ENCODE measurements at places on chromosomes 6 and 20.

DNA sequence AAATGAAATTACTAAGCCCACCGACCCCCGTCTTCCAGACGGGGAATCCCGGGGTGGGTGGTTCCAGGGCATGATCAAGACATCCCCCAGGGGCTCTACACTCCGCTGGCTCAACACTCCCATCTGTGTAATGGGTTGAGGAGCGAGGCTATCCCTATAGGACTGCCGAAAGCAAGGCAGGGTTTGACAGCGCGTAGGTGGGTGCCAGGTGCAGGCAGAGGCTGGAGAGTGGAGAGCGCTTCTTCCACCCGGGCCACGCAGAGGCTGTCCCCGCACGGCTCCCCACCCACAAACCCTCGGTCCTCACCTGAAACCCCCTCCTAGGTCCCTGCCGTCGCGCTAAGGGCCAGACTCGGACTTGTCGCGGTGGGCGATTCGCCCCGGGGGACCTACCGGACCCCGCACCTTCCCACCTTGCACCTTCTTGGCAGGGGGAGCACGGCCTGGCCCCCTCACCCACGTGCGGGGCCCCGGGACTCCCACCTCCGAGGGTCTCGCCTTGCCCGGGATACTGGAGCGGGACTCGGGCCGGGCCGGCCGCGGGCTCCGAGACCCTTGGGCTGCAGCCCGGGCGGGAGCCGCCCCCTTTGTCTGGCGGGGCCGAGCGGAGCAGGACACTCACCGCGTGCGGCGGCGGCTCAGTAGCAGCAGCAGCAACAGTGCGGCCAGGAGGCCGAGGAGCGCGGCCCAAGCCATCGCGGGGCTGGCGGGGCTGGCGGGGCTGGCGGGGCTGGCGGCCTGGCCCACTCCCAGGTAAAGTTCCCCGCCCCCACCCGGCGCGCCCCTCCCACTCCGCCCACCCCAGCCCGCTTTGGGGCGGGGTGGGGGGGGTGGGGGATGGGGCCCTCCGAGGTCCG, at the start of gene PTGIS:
Gene PTGIS, minus strand, starts transcription at position 717 of the 857 bp plus-strand sequence. Its CDS starts 21 bp downstream, at position 696.
- no peak for DNase-seq

GRCh38 chr20:40741507-40742106, 52.6 kb upstream of the MAFB start:
- DNase-seq: no peak

GRCh38 chr6:36969240-36969691, 14.7 kb downstream of the PI16 start:
- no peak for DNase-seq

DNA sequence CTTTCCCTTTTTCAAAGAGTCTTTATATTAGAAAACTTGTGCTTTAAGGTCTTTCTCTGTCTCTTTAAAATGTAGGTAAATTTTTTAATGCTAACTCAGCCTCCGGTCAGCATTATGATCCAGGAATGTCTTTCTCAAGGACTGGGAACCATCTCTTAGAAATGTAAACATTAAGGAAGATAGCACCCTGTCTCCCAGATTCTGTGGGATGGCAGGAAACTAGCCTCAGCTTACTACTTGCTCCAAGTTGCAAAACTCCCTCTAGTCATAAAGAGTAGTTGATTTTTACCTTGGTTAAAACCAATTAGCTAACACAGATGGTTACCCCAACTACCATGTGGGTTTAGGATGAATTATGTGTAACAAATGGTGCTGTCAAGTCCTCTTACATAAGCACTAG, 4.7 kb upstream of the TAAR1 start:
- DNase-seq: no peak

GRCh38 chr6:106448000-106448426, 87.5 kb downstream of the CRYBG1 start:
- DNase-seq: no peak

DNA sequence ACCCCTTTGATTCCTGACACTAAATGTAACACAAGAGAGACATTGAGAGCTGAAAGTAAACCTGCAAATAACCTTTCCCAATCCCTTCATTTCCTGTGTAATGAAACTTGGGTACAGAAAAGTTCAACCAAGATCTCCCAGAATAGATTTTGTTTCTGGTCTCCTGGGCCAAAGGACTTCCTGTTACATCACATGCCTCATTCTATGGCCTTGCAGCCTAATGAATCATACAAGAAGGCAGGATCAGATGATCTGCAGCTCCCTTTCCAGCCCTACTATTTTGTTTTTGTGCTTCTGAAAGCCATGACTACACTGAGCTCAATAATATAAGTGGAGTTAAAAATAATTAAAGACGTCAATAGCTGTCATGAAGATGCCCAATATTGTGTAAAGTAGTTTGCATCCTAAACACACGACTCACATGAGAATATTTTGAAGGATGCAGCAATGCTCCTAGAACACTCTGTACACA, 73.4 kb upstream of the NOX3 start:
- no peak for DNase-seq

DNA sequence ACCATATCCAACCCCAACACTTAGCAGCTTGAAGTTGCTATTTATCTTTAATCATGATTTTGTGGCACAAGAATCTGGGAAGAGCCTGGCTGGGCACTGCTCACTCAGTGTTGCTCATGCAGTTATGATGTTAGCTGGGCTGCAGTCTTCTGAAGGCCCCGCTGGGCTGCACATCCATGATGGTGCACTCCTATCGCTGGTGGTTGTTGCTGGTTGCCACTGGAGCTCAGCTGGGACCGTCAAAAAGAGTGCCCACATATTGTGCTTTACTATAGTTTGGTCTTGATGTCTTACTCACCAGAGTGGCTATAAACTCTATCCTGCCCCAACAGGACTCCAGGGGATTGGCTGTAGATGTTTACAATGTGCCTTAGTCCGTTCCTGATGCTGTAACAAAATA, 137.8 kb downstream of the PCSK2 start:
- no peak for DNase-seq

DNA sequence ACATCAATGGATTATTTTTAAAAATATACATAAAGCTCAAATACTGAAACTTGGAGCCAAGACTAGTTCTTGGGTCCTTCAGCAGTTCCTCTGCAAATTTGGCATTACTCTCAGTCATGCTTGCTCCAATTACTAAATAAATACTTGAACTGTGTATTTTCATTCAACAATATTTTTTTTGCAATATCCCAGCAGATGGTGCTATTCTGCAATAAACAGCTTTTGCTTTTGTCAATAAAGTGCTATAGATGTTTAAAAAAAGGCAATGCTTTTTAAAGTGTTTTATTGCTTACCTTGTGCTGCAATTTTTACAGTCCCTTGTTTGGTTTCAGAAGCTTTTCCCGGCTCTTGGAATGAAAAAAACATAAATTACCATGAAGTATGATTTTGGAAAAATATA, 243.4 kb downstream of the TRDN start:
- DNase-seq: no peak

DNA sequence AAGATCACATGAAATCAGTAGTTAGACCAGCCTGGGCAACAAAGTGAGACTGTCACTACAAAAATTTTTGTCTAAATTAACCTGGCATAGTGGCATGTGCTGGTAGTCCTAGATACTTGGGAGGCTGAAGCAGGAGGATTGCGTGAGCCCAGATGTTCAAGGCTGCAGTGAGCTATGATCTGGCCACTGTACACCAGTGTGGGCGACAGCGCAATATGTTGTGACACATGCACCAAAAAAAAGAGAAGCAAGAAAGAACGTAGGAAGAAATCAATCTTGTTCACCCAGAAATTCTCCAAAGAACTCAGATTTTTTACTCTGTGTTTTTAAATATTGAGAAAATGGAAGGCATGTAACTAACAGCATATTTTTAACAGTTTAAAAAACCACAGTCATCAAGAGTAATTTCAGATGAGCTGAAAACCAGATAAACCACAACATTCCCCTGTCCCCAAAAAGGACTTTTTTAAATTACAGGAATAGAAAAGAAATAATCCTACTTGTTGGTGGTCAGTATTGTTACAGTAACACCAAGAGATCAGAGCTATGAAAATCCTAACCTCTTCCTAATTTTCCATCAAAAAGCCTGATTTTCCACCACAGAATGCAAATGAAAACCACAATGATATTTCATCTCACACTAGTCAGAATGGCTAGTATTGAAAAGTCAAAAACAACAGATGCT, 240.2 kb downstream of the KHDC1L start:
- no peak for DNase-seq

DNA sequence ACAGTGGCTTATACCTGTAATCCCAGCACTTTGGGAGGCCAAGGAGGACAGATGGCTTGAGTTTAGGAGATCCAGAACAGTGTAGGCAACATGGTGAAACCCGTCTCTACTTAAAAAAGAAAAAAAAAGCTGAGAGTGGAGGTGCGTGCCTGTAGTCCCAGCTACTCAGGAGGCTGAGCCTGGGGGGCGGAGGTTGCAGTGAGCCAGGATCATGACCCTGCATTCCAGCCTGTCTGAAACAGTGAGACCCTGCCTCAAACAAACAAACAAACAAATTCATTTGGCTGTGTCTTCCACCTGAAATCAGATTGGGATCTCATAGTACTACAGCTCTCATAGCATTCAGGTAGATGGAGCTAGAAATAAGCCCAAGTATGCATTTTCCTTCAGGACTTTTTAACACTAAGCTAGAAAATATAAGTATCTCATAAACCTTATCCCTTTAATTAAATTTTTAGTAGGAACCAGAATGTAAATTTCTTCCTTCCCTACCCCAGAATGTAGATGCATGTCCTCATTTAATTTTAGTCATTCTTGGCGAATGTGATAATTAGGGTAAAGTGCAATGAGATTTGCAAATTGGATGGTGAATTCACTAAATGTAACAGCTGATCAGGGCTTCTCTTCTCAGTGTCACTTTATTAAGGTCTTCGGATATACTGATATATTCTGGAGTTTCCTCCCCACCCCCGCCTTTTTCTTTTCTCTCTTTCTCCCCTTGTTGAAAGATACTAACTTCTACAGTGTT, 190.4 kb downstream of the CDKAL1 start:
- DNase-seq: no peak

- DNase-seq: no peak
Observed at GRCh38 chr6:112231594-112232060, 22.7 kb downstream of the LAMA4 start.

DNA sequence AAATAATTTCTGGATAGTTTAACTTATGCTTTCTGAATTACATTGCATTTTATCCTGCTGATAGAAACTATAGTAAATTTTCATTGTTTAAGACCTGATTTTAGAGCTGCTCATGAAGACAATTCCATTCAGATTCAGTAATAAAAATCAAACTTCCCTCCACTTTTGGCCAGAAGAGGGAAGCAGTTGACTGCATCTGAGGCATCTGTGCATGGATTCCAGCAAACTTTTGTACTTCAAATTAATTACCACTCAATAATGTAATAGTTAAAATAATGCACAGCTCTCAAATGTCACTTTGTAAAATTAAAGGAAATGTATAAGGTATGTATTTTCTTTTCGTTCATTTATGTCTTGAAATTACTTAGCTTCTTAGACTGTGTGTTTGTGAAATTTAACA, 64.2 kb upstream of the SLC35B3 start:
- DNase-seq: no peak

- DNase-seq: no peak
Observed at GRCh38 chr6:18961566-18961965, 574.4 kb downstream of the RNF144B start.

DNA sequence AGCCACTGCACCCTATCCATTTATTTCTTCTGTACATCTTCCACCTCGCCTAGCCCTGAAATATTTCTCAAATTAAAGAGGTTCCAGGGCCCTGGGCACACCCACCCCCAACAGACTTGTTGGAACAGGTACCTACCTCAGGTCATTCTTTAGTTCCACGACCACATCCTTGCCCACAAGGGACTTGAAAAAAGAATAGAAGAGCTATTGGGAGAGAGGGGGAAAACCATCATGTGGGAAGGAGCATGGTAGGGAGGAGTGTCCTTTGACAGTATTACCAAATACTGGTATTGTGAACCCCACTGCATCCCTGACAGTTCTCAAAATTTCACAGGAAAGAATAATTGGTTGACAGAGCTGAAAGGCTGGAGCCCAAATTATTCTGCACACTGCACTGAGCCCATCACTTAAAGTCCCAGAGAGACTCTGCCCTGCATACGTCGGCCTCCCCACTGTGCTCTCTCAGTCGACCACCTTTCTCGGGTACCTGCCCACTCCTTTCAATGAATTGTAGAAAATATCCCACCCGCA, 762 bp downstream of the LSM2 start:
- DNase-seq: no peak

GRCh38 chr20:38441916-38442315, 6.8 kb upstream of the SNHG17 start:
- no peak for DNase-seq

- no peak for DNase-seq
Observed at GRCh38 chr6:23087471-23087870, 518.1 kb downstream of the HDGFL1 start.

- no peak for DNase-seq
Observed at GRCh38 chr6:99409672-99410071, 15.4 kb downstream of the PNISR start.

DNA sequence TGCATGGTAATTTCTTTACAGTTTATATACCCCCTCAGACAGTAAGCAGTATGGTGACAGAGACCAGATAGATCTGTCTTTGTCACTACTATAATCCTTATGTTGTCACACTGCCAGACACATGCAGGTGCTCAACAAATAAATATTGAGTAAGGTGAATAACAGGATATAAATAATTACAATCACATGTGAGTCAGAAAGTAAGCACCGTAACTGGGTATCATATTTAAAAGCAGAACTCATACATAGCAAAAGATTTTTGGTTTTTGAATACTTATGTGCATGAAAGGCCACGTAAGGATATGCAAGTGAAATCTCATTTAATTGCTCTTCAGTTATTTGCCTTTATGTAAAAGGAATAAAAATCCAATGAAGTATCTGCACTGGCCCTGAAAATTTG, 17.4 kb downstream of the CNBD2 start:
- DNase-seq: no peak

DNA sequence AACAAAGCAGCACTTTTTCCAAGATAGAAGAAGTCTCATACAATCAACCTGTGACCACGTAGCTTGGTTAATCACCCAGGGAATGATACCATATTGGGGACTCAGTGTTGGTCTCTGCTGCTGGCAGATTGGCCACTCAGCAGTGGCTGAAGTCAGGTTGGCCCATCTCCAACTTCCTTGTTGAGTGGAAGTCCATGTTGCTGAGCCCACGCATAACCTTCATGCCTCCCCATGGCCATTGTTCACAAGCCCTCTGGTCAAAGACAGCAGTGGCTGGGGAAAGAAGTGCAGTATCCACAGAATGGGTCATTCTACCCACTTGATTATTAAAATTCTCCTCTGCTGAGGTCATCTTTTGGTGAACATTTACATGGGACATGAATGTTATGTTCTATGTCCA, 38.5 kb downstream of the PKIB start:
- no peak for DNase-seq

DNA sequence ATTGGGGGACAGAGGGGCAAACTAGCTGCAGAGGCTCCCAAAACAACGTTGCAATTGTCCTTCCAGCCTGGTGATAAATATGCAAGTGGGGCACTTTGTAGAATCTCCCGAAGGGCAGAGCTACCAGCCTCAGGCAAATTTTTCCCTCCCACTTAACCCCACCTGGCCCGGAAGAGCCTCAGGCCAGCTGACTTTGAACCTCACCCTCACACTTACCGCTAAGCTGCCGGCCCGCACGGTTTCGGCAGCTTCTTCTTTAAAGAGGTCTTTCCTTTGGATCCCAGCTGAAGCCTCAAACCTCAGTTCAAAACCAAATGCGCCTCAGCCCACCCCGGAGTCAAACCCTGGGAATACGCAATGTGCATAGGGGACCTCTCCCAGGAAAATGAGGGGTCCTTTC, 2.5 kb downstream of the OVOL2 start:
- no peak for DNase-seq

Data from SJSA1 (cell line).